ENCODE measurements at places on chromosomes 3 and 15.

- DNase-seq, result no peak
Observed at GRCh38 chr15:100919481-100920405, 586 bp downstream of the LRRK1 start.

DNA sequence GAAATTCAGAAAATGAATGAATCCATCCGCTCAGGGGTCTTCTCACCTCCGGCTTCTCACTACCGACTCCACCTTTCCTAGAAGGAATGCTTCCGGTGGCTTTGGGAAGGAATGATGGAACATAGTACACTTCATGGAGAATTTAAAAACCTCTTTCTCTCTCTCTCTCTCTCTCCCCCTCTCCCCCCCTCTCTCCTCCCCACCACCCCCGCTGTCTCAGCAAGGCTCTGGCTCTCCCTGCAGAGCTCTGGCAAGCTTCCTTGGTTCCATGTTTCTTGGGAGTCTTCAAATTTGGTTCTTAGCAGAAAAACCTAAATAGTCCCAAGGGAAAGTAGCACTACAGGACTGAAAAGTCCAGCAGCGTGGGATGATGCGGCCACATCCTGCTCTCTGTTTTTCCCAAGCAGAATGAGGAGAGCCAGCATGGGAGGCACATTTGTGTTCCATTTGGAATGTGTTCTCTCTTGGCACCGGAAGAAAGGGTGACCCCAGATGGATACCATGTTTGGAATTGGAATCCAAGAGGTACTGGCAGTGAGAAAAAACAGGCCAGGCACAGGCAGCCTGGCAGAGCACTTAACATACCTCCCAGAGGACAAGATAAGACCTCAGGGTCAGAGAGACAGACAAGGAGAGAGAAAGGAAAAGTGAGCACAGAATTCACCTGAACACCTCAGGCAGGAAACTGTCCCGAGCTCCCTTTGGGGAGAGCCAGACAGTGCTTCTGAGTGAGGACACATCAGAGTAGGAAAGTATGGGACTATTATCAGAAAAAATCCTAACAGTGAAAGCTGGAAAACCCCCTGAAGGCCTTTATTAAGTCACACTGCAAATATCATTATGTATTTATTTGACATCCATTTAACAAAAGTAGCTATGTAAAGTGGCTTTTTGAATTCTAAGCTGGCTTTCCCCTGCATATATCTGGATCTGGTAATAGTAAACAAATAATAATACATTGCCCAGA lies at the start of gene POPDC2:
Gene POPDC2, minus strand, starts transcription at position 116 of the 967 bp plus-strand sequence. CDS start 166 bp downstream, outside the sequence.
- DNase-seq, result no peak

- no peak for DNase-seq
Observed at GRCh38 chr15:52234596-52235541, 43.7 kb upstream of the GNB5 start.

DNA sequence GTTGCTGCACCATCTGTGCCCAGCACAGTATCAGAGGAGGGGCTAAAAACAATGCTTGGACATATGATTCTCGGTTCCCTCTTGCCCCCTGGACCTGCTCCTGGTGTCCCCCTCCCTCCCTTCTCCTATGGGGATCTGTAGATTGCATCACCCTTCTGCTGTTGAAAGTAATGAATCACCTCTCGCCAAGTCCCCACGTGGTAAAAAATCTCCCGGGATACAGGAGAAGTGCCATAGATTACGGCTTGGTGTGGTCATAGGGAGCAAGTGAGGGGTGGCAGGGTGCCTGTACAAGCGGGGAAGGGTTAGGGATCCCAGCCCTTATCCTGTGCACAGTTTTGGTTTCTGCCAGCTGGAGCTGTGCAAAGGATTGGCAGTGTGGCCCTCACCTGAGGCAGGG lies 37.7 kb downstream of the AMOTL2 start:
- DNase-seq, result no peak

DNA sequence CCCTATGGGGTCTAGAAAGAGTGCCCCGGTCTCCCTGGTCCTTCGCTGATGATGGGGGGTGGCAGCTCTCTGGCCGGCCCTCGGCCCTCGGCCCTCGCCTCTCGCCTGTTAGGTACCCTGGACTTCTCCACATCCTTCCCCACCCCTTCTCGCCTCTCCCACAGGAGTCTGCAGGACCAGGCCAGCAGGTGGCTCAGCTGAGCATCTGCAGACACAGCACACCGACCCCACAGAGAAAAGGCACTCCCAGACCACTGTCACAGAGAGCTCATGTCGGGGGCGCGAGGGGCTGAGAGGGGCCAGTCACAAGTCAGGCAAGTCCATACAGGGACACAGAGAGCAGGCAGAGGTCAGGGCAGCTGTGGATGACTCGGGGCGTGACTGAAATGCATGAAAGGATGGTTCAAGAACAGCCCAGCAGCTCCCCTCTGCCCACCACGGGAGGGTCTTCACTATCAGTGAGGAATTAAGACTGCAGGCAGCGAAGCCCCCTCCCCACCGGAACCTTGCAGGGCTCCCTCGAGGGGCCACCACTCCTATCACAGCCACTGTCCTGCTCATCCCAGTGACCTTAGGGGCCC lies 181.7 kb upstream of the NSMCE3 start:
- no peak for DNase-seq
